ENCODE measurements at places on chromosomes 5 and 9. TPM values are rescaled to one million over a fixed set of nuclear protein-coding genes. Genes with fewer than 3 reads are reported as not detected.

The SOHLH1 gene
- total RNA-seq, result not detected

The C9orf152 gene
- 1.8 TPM for total RNA-seq

The OLFML2A gene
- total RNA-seq, result 12.2 TPM

The NTRK2 gene
- total RNA-seq, result 41.2 TPM

The CENPH gene
- total RNA-seq, result 3.1 TPM

The PCDHB10 gene
- 2.3 TPM for total RNA-seq

DNA sequence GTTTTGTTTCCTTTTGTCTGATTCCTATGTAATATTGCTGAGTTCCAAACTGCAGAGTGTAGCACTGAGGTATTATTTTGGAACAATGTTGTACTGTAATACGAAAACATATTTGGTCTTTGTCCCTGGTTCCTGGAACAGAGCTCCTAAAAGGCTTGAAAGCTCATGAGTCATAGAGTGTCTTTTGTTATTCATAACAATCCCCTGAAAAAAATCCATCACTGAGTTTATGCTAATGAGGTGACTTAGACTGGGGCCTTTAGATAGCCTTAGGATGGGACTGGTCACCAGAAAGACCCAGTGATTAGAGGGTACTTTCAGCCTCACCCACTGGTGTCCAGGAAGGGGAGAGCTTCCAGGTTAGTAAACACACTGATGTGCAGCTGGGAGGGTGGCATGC is 132.7 kb upstream of the POU5F2 start:
- DNase-seq, result no peak

DNA sequence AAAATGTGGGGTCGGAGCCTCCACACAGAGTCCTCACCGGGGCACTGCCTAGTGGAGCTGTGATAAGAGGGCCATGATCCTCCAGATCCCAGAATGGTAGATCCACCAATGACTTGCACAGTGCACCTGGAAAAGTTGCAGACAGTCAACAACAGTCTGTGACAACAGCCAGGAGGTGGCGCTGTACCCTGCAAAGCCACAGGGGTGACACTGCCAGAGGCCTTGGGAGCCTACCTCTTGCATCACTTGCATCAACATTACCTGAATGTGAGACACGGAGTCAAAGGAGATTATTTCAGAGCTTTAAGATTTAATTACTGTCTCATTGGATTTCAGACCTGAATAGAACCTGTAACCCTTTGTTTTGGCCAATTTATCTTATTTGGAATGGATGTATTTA is 614.1 kb upstream of the CDH9 start:
- no peak for DNase-seq

DNA sequence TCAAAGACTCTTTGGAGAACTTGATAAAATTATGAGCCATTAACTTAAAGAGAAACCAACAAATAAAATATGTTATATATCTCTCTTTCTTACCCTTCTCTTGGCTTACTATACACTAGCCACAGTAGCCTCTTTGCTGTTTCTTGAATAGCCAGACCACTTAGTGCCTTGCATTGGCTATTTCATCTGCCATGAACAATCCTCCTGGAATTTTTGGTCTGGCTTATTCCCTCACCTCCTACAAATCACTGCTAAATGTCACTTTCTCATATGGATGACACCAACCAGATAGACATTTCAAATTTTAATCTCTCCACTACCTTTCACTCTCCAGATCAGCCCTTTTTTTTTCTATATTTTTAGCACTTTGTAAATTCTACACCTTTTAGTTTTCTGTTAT is 1581.7 kb downstream of the EFNA5 start:
- DNase-seq, result no peak

GRCh38 chr5:128074171-128074570 is 9.4 kb upstream of the SLC12A2 start:
- no peak for DNase-seq

All from kidney (tissue), 22 donors.